A549 (cell line): ENCODE measurements at places on chromosomes 7 and 10.

GRCh38 chr7:91995391-91996105 is 54.9 kb downstream of the AKAP9 start:
- DNase-seq: no peak

GRCh38 chr10:68074031-68074774 is 880 bp downstream of the HERC4 start:
- no peak for DNase-seq

DNA sequence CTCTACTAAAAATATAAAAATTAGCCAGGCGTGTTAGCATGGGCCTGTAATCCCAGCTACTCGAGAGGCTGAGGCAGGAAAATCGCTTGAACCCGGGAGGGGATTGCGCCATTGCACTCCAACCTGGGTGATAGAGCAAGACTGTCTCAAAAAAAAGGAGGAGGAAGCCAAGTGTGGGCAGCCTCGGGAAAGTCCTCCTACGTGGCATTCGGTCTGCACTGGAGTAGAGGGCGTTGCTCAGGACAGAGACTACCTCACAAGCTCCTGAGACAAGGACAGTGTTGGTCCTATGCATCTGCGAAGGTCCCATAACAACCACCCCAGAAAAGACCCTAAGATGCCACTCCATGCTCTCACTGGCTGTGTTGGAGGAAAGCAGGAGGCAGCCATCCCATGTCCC is 10.0 kb upstream of the SERPINE1 start:
- DNase-seq: no peak

DNA sequence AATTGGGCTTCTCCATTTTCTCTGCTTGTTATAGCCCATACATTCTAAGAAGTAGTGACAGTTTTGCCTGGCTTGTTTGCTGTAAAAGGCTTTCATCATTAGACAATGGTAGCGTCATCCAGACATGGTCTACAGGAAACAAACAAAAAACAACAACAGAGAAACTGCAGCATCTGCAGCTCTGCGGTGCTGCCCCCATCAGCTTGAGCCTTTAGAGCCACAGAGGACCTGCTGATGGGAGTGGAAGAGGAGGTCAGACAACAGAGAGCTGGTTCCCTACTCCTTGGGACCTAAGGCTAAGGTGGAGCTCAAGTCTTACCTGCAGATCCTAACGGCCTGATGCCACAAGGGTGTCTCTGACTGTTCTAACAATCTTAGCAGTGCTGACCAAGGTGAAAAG is 3.1 kb downstream of the INA start:
- no peak for DNase-seq

- no peak for DNase-seq
Measured at GRCh38 chr7:29306319-29306991, 111.9 kb downstream of the CHN2 start.

- DNase-seq: no peak
Measured at GRCh38 chr7:158272509-158273137, 315.0 kb downstream of the PTPRN2 start.

GRCh38 chr7:159034988-159035387 is 109.7 kb downstream of the VIPR2 start:
- no peak for DNase-seq

DNA sequence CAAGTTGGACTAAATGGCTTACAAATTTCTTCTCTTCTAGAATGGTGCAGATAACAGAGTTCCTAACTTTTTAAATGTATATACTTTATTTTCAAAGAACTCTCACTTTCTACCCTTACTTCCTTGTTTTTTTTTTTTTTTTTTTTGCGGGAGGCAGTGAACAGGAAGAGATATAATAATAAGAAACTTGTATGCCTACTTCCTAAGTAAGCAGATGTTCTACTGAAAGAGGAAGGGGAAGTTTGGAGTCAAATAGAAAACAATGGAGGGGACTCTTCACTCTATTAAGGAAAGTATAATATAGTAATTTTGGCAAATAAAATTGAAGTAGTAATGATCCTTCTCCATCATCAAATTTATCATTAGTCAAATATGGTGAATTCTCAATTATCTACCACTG is 754.0 kb downstream of the KCNMA1 start:
- DNase-seq: no peak

- DNase-seq: no peak
Measured at GRCh38 chr7:26587536-26587935, 276.9 kb downstream of the SKAP2 start.

DNA sequence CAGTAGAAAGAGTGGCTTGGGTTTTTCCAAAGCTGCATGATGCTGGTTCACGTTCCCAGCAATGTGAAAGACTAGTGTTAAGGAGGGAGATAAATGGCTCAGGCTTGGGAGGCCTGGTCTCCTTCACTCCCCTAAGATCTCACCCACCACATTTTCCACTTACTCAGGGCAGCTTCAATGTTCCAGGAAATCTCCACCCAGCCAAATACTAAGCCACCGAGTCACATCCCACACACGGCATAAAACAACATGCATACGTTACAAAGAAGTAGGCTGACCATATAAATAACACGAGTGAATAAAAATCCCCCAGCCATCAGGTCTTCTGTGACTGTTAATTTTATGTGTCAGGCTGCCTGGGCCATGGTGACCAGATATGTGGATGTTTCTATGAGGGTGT is 303.5 kb downstream of the SFMBT2 start:
- no peak for DNase-seq

DNA sequence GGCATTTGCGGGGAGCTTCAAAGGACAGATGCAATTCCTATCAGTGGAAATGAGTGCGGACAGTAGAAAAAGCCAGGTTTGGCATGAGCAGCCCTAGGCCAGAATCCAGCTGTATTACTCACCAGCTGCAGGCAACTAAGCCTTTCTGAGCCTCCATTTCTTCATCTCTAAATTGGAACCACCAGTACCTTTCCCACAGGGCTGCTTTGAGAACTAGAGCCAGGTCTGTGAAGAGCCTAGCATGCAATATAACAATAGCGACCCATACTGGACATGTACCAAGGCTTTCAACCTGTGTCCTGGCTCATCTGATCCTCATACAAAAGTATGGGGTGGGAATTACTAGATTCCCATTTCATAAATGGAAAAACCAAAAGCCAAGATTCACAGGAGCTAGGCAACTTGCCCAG is 101.0 kb downstream of the GSAP start:
- no peak for DNase-seq

- peak; percentile 13 for DNase-seq
Measured at GRCh38 chr7:24721481-24722001, 35.7 kb downstream of the GSDME start.

- no peak for DNase-seq
Measured at GRCh38 chr10:47244560-47245500, 55.2 kb upstream of the GDF10 start.

DNA sequence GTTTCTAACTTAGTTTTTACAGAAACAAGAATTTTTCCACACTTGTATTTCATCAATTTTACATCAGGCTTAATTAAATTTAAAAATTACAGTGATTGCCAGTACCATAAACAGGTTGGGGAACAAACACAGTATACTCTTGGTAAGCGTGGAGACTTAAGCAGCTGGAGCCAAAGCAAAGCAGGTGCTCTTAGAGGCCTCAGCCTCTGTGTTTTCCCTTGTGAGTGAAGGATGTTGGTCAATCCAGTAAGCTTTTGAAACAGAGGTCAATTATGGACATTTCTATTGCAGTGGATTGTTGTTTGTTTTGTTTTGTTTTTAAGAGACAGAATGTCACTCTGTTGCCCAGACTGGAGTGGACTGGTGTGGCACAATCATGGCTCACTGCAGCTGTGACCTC is 100.6 kb upstream of the CELF2 start:
- DNase-seq: no peak

DNA sequence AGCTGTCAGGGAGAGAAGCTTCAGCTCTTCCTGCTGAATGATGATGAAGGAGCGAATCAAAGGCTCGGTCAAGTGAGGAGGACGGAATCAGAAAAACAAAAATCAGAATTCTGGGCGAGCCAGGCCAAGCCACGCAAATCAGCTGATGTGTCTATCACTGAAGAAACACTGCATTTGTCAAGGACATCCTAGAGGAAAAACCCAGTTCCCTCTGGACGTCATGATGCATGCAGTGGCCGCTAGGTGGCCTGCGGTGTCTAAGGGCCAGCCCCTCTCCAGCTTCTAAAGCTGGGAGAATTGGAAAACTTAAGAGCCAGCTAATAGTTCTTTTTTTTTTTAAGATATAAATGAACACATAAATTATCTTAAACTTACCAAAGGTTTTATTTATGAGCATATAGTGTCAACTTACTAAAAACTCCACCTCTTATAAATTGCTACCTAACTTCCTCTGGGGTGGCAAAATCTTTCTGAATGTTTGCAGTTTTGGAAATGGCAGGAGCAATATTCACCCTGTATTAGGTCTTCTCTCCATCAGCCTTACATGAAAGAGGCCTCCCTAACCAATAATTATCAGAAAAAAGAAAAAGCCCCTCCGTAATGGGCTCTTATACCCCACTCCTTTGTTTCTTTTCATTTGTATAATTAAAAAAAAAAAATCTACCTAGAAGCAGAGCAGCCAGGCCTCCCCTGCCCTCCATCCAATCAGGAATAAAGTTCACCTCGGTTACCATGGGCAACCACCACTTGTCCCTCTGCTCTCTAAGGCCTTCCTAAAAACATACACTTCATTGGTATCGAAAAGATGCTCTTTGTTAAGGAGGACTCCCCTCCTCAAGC is 186.8 kb downstream of the USP6NL start:
- DNase-seq: peak; percentile 54

DNA sequence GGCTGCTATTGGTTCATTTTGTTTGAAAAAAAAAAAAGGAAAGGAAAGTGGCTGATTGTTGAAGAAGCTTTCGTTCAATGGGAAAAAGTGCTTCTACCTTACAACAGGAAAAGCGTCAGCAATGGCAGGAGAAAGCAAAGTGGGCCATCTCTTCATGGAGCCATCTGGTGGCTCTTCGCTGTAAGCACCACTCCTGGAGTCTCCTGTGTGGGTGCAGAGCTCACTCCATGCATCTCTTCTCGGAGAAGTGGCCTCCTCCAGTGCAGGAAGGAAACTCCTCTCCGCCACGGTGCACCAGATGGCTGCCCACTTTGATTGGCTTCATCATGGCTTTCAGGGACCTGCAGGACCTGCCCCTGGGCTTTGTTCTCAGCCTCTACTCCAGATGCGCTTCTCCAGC is 250.9 kb downstream of the PTEN start:
- DNase-seq: peak; percentile 66

GRCh38 chr7:155763122-155763521 is 49.1 kb downstream of the SHH start:
- DNase-seq: no peak

DNA sequence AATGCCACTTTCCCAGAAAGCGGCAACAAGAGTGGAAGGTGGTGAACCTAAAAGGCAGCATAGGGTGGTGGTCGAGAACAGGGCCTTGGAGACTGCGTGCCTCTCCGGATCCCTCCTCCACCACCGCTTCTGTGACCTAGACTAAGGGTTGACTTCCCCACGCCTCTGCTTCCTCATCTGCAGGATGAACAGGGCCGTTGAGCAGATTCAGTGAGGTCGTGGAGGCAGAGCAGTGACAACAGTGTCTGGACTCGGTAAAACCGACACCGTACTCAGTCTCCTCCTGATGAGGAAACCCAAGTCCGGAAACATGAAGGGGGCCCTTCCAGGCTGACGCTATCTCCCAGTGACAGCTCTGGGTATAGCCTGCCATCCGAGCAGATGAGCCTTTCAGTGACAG is 162.6 kb downstream of the CELF2 start:
- DNase-seq: no peak

- no peak for DNase-seq
Measured at GRCh38 chr10:77889277-77889903, 37.2 kb downstream of the DLG5 start.

DNA sequence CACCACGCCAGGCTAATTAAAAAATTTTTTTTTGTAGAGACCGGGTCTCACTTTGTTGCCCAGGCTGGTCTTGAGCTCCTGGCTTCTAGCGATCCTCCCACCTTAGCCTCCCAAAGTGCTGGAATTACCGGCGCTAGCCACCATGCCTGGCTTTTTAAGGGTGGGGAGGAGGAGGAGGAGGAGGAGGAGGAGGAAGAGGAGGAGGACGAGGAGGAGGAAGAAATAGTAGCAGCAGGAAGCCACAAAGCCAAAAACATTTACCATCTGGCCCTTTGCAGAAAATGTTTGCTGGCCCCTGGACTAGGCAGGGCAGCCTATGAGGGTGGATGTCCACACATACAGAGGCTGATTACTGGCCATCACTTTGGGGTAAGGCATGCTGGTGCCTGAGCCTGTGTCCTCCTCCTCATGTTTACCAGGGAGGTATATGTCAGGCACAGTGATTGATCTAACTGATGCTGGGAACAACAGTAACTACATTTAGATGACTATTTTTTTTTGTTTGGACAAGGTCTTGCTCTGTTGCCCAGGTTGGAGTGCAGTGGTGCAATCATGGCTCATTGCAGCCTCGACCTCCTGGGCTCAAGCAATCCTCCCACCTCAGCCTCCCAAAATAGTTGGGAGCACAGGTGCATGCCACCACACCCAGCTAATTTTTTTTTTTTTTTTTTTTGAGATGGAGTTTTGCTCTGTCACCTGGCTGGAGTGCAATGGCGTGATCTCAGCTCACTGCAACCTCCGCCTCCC is 122.1 kb downstream of the HIP1 start:
- no peak for DNase-seq

- no peak for DNase-seq
Measured at GRCh38 chr10:4813496-4813895, 12.5 kb upstream of the AKR1E2 start.

DNA sequence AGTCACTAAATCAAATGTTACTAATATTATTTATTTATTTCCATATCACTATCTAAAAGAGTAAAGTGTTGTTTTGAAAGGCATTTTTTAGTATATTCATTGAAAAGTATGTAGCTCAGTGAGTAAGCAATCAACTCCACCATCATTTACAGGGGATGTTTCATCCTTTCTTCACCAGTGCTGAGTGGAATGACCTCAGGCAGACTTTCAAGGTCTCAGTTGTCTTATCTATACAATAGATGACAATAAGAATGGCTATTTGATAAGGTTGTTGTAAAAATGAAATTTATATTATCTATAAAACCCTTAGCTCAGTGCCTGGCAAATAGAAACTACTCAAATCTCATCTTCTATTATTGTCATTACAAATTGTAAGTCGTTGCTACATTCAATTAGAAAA is 204.3 kb upstream of the CSTF2T start:
- no peak for DNase-seq

- no peak for DNase-seq
Measured at GRCh38 chr10:32271617-32272016, 75.3 kb downstream of the EPC1 start.

- DNase-seq: no peak
Measured at GRCh38 chr10:51521605-51522004, 177.8 kb downstream of the CSTF2T start.

DNA sequence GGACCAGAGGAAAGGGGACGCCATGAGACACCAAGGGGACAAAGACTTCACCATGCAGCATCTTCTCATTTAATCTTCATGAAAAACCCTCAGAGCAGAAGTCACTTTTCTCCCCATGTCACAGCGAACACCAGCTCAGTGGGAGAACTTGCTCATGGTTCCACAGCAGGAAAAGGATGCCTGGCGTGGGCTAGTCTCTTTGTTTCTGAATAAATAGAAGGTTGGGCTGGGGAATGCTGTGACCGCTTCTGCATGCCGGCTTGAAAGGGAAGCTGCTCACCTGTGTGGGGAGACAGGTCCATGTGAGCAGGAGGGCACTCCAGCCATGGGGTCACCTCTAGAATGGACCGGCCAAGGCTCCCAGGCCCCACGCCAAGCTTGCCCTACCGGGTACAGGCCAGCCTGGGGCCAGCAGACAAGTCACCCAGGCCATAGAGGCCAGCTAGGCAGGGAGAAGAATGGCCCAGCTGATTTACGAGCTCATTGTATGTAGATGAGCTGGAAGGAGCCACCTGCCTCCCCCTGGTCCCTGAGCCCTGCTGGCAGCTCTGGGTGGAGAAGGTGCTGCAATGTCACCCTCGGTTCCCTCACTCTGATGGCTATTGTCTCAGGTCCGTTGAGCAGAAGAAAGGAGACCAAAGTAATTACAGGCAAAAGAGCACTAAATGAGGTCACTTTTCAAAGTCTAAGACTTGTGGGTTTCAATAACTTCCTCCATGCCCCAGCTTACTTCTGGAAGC is 82.0 kb upstream of the PDZD8 start:
- DNase-seq: no peak
